Stimulated activated CD4-positive, alpha-beta T cell treated with anti-CD3 and anti-CD28 coated beads, TNF-alpha, amount 100 ng/mL, for 24 hours (primary cell): ENCODE measurements at places on chromosomes 16 and 17.

DNA sequence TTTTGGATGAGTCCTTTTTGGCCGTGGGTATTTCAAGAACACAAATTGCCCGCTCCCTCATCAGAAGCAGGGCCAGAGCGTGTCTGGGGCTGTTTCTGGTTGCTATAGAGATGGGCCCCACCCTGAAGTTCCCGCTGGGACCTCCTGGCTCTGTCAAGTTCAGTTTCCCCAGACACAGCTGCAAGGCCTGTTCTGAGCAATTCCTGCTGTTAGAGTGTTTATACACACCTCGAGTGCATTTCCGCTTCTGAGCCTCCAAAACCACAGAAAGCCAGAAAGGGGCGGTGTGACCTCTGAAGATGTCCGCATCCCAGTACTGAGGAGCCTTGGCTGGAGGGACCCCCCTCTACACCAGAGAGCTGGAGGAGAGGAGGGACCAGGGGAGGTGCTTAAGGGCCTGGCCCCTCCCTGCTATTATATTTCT is 9.3 kb upstream of the WBP2 start:
- no peak for DNase-seq

GRCh38 chr16:49345829-49346228 is 27.8 kb upstream of the C16orf78 start:
- no peak for DNase-seq

- no peak for DNase-seq
These were observed 87.8 kb downstream of the MARCHF10 start for GRCh38 chr17:62720126-62720850.

GRCh38 chr17:75908201-75908600 is 3.5 kb upstream of the MRPL38 start:
- no peak for DNase-seq

DNA sequence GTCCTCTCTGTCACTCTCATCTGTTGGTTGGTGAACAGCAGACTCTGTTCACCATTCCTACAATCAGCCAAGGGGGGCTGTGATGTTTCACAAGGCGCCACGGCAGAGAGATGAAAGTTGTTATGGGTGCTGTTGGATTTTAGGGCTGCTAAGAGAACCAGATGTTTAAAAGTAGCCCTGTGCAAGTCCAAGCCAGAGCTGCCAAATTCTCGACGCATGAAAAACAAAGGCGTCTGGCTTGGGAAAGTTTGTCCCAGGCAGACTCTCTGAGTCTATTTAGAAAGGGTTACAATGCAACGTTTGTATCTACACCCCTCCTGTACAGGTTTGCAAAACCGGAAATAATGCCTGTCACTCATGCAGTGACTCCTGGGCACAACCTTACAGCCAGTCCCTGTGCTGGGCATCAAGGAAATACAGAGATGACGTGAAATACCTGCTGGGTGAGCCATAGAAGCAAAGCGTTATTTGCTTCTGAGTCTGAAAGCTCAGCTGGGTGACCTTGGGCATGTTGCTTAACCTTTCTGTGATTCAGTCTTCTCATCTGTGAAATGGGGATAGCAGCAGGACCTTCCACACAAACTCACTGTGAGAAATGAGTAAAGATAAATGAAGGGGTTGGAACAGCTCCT is 74.8 kb downstream of the XYLT1 start:
- DNase-seq, result no peak

DNA sequence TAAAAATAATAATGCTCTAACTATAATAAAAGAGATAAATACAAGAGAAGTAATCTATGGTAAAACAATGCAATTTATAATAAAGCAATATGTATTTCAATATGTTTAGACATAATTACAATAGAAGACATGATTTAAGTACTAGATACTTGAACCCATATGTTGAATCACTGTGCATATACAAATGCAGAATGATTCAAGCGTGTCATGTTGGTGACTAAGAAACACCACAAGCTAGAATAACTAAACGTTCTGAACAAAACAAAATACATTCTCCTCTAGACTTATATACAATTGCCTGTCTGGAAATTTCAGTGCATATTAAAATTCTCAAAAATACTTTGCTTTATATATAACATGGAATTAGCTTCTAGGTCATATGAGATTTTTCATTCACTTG is 11.2 kb downstream of the TADA2A start:
- no peak for DNase-seq
